Brain microvascular endothelial cell (primary cell): ENCODE measurements at places on chromosomes 3 and 15.

DNA sequence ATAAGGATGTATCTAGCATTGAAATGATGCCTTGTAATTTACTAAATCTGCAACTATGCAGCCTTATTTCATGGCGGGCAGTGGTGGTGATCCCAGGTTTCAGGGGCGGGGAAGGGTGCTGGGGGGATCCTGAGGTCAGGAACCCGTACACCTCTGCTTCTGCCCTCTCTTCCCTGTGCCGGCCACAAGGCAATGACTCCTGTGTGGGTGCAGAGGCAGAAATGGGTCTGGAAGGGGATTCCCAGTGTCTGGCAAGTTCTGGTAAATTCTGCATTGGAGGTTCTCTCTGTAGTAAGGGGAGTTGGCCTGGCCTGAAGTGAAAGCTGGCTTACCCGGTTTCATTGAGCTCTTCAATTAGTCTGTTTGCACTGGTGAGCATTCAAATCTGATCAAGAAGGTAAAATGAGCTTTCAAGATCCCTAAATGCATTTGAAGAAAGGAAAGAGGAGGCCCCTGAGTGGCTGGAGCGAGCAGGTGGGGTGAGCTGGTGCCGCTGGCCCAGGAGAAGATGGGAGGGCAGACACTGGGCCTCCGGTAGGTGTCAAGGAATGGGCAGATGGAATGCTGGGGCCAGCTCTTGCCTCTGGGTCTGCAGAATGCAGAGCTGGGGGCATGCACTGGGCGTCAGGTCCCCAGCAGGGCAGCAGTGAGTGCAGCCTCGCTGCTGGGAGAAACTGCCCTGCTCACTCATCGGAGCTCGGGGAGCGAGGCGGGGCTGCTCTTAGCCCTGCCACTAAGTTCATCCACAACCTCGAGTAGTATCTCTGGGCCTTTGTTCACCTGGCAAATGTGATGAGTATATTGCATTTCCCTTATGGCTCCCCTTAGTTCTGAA, 13.7 kb downstream of the NRROS start:
- DNase-seq = no peak

DNA sequence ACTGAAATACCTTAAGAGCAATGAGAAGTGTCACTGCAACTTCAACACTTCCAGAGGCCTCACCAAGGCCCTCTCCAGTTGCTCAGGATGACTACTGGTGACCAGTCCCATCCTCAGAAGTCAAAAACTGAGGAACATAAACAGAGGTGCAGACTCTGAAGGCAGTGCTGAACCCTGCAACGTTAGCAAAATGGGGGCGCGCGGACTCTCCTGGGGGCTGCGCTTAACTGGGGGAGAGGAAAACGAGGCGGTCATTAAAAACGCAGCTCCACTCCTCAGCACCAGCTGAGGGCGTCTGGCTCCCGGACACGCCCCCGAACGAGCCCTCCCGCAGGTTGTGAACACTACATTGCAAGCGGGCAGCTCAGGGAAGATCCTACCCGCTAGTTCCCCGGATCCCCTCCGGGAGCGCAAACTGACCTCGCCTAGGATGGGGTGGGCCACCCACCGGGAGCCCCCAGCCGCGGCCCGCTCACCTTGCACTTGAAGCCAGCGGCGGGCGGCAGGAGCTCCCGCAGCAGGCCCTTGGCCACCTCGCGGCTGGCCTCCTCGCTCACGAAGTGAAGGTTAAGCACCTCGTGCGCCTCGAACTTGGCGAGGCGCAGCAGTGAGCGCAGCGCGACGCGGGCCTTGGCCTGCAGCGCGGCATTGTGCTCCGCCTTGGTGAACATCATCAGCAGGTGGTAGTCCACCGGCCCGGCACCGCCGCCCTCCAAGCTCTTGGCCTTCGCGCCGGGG, 711 bp downstream of the XXYLT1 start:
- DNase-seq = peak; percentile 38

- no peak for DNase-seq
These were observed 112.5 kb downstream of the RPLP1 start for GRCh38 chr15:69565066-69565655.

DNA sequence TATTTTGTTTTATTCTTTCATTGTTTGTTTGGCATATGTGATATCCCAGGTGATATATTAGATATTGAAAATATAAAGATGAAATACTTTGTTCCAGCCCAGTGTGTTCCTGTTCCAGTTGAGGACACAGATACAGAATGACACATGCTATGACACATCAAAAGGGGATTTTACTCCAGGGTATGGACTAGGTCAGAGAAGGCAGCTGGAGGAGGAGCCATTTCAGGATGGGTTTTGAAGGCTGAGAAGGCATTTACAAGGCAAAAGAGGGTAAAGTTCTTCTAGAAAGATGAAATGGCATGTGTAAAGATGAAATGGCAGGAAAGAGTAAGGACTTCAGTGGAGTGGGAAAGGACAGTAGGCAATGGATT, 163.8 kb downstream of the ZIC1 start:
- DNase-seq = peak; percentile 3

DNA sequence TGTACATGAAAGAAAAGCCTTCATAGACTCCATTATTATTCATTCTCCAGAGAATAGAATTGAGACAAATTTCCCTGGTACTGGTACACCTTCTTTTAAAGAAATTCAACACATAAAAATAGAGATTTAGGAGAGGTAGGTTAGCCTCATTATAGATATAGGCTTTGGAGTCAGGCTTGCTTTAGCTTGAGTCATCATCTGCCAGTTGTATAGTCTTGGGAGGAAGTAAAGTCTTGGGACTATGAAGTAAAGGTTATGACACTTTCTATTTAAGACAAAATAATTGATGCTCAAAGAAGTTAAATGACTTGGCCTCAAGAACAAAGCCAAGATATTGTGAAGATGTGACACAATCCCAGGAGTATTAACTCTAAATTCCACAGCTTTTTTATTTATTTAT, 4.3 kb downstream of the HRG start:
- no peak for DNase-seq

DNA sequence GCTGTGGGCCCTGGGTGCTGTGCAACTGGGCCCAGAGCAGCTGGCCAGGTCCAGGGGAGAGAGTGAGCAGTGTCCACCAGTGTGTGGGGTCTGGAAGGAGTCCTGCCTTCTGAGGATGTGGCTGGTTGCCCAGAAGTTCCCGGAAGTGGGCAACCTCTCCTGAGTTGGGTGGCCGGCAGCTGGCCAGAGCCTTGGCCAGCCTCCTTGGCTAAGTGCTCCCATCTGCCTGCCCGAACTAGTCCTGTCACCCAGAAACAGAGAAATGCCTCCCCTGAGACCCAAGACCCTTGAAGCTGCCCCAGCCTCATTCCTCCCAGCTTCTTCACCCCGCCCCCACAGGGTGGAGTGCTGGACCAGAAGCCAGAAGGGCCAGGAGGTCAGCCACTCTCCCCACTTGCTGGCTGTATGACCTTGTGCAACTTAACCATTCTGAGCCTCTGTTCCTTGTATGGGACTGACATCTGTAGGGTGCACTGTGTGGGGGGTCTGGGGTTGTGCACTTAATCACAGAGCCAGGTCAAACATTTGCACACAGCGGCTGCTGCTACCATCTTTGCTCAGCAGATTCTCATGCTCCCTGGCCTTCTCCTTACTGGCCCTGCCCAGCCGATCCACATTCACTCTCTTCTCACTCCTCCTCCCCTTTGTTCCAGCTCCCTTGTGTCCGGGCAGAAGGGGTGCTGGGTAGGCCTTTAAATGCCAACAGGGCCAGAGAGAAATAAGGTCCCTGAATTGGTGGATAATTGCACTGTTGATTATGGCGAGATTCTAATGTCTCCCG, 7.5 kb upstream of the ALAS1 start:
- DNase-seq = no peak

DNA sequence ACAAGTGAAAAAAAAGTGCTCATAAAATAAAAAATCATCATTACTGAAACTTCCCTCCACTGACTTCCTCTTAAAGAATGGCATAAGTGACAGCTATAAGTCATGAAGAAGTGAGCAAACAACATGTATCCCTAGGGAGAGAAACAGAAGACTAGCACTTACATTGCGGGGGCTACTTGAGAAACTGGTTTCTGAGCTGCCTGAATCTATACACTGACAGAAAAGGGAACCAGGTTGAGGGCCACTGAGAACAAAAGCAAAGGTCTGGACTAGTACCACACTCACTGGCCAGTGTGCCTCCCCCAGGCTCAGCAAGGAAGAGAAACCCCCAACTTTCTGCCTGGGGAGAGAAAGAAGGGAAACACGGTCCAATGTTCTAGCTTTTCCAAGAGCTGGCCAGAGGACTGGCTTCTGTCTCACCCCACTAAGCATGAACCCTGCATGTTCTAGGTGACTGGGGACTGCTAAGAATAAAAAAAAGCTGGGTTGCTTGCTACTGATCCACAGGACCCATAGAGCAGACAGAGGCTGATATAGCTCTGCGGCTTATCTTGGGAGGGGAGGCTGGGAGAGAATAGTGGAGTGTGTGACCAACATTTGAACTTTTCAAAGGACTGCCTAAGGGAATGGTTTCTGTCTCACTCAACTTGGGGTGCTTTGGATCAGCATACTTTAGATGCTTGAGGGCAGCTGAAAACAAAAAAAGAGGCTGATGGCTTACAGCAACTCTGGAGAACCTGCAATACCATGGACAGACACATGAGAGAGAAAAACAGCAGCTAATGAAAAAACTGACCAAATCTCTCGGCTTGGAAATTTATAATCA, 8.1 kb downstream of the RAD18 start:
- DNase-seq = peak; percentile 80

- DNase-seq = no peak
These were observed 57.4 kb upstream of the PPARG start for GRCh38 chr3:12231431-12231830.

GRCh38 chr15:52566889-52567288, 1.9 kb downstream of the ARPP19 start:
- no peak for DNase-seq

DNA sequence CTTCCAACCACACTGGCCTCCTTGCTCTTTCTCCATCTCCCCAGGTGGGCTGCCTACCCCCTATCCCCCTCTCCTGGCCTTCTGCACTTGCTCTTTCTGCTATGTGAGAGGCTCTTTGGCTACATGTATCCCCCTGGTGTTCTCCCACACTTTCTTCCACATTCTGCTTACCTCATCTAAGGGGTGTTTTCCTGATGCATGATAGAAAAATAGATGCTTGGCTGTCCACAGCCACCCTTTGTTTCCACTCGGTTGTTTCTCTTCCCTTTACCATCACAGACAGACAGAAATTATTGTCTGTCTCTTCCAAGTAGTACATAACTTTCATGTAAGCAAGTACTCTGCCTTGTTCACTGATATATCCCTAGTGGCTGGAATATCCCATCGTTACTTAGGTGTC, 39.2 kb downstream of the MCTP2 start:
- no peak for DNase-seq

- no peak for DNase-seq
These were observed 21.3 kb downstream of the TRANK1 start for GRCh38 chr3:36923523-36923943.

DNA sequence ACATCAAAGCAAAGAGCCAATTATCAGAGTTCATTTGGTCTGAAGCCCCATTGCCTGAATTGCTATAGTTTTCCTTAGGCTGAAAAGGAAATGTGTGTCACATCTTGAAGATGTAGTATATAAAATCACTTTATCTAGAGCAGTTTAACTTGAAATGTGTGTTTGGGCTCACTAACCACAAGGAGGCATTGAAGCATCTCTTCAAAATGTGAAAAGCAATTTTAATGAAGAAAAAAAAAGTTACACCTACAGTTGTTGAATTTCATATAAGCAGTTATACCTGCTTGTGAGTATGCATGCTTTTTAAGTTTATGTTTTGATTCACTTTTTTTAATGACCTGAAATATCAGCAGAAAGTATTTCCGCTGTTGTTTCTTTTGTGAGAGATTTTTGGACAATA, 129.3 kb downstream of the IQCH start:
- no peak for DNase-seq

DNA sequence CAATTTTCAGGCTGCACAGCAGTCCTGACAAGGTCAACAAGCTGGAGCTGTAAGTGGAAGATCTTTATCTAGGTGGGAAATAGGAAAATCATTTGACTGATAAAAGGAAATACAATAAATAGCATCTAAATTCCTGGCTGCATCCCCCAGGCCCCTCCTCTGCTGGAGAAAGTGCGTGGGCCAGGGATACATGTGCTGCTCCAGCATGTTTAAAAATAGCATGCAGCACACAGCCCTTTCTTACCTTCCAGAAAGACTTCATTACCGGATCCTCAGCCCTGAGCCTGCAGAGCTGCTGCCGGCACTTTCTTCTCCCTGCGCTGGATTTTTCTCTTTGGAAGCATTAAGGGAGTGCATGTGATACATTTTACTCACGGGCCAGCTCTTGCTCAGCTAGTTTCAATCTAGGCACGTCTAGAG, 77.3 kb downstream of the HMG20A start:
- peak; percentile 16 for DNase-seq

- DNase-seq = no peak
These were observed 9.0 kb upstream of the CD47 start for GRCh38 chr3:108099679-108100428.

GRCh38 chr3:126526668-126527005, 2.7 kb downstream of the CHST13 start:
- no peak for DNase-seq

DNA sequence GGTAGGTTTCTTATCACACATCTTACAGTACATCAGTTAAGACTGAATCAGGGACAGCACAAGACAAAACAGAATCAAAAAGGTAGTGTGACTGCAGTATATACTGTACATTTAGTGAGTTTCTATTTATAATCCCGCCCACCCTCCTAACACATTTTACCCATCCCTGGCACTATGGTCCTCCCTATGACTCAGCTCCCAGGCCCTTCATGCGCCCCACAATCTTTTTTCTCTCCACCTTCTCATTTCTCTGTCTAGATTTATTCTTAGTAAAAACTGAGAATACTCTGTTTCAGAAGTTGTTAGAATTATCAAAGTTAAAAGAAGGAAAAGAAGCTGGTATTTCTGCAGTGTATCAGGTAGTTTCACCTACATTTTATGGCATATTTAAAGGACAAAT, 427.3 kb downstream of the CNTN4 start:
- DNase-seq = no peak
